ENCODE measurements at places on chromosomes 11 and 22.

DNA sequence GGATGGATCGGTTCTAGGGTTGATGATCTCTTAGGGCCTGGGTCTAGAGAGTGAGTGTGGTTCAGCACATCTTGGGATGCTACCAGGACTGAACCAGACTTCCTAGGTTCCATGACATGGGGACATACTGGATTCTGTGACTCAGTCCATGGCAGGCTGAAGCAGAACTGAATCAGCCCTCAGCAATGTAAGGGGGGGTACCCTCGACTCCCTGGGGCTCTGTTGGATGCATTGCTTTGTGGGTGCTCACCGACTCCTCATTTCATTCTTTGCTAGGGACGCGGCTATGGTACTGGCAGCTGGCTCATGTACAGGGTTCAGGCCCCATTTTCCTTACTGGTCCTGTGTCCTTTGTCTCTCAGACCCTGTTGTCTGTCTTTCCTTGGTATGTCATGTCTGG is 733 bp upstream of the GRAMD1B start:
- no peak for DNase-seq

- DNase-seq, result no peak
Measured at GRCh38 chr11:114738954-114739353, 60.6 kb downstream of the NXPE2 start.

GRCh38 chr11:8167796-8168195 is 1.0 kb downstream of the RIC3 start:
- no peak for DNase-seq

DNA sequence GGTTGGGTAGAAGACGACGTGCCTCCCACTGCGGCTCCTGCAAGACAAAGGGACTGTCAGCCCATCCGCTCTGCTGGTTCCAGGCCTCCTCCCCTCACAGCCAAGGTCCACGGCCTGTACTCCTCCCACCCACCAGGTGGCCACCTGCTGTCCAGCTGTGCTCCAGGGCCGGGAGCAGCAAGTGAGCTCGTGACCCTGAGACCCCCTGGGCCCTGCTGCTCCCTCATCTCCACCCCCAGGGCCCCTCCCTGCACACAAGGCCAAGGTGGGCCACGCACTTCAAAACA is 27.4 kb downstream of the TSPAN4 start:
- DNase-seq, result no peak

- DNase-seq, result no peak
Measured at GRCh38 chr11:9179141-9179540, 86.0 kb downstream of the DENND5A start.

- DNase-seq, result no peak
Measured at GRCh38 chr11:120354068-120354467, 17.9 kb downstream of the ARHGEF12 start.

- no peak for DNase-seq
Measured at GRCh38 chr11:84408946-84409411, 1122.8 kb upstream of the CCDC90B start.

GRCh38 chr22:17537155-17537554 is 26.1 kb upstream of the SLC25A18 start:
- no peak for DNase-seq

- no peak for DNase-seq
Measured at GRCh38 chr22:31346255-31346732, at the start of gene PATZ1. Gene PATZ1, minus strand, starts transcription at chr22:31346346. Its CDS starts 744 bp downstream, at chr22:31345602.

GRCh38 chr11:22670830-22671229 is 4.4 kb downstream of the GAS2 start:
- DNase-seq, result no peak

- DNase-seq, result no peak
Measured at GRCh38 chr22:49007013-49007653, 820.5 kb downstream of the BRD1 start.

- no peak for DNase-seq
Measured at GRCh38 chr11:121544956-121545355, 92.2 kb upstream of the SORL1-AS1 start.

- no peak for DNase-seq
Measured at GRCh38 chr11:128171506-128171905, 415.9 kb downstream of the ETS1 start.

GRCh38 chr11:79062814-79063762 is 377.7 kb downstream of the TENM4 start:
- DNase-seq, result no peak

DNA sequence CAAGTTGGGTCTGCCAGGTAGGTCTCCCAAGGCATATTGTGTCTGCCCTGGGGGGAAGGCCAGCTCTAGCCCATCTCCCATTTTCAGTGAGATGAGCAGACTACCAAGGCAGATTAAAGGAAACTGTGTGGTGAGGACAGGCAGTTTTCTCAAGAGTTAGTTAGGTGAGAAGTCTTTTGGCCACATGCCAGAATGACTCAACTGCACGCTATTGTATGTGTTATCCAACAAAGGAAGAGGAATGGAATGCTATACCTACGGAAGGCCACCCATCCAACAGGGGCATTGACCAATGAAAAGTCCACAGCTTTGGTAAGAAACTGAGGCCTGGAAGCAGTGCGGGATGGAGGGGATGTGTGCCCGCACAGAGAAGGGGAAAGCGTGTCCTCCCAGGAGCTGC is 941.7 kb downstream of the NTM start:
- DNase-seq, result no peak

GRCh38 chr11:27701355-27702105 is 1.3 kb upstream of the BDNF start:
- DNase-seq, result no peak

DNA sequence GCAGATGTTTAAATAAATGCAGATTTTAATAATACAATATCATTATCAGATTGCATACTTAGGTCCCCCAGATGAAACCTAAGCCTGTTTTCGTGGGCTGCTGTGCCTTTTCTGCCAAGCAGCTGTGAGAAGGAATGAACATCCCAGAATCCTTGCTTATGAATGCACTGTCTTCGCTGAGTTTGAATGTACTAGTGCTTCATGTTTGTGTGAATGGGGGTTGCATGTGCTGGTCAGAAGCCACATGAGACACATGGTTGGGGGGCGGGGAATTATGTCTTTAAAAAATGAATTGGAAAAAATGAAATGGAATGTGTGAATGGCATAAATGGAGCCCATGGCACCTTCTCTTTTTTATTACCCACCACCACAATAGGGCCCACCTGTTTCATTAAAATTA is 125.4 kb upstream of the HSD17B12 start:
- DNase-seq, result no peak

- DNase-seq, result no peak
Measured at GRCh38 chr11:43459246-43459645, 100.5 kb downstream of the TTC17 start.

DNA sequence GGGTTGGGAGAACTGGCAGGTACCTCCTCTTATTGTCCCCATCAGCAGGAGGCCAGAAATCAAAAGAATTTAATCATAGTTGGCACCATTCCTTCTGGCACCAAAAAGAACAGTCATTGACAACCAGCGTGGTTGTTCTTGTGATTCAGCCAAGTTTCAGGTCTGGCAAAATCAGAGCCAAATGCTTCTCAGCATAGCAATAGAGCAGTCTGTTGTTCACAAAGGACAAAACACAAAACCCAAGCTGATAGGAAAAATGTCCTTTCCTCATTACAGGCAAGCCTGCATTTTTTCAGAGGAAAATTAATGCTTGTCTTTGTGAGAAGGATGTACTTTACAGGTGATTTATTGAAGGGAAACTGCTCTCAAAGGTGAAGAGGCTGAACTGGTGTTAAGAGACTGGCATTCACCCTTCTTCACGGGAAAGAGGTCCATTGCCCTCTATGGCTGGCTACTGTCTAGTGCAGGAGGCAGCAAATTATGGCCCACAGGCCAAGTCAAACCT is 241.8 kb upstream of the ARHGAP42 start:
- DNase-seq, result no peak

DNA sequence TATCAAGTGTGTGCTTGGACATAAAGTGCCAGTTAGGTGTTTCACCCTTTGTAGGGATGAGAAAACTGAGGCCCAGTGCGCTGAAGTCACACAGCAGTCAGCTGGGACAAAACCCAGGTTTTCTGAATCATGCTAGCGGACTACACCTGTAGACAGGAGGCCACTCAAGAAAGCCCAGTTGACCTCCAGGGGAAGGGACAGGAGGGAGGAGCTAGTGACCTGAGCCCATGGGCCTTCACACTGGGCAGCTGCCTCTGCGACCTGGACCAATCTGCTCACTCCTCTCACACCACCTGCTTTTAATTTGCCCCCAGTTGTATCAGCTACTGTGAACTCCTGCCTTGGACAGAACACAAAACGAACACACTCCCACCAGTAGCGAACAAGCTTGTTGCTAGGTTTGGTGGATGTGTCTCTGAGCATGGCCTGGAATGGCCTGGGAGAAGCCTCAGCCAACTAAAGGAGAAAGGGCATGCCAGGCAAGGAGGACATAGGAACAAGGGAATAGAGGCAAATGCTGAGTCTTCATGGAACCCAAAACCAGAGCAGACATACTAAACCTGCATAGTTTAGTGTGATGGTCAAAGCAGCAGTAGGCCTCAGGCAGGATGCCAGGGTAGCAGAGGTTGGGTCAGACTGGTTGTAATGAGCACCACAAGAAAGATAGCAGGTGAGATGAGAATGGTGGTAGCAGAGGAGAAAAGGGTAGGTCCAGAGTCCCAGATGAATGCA is 7.2 kb downstream of the LMO1 start:
- DNase-seq, result no peak

DNA sequence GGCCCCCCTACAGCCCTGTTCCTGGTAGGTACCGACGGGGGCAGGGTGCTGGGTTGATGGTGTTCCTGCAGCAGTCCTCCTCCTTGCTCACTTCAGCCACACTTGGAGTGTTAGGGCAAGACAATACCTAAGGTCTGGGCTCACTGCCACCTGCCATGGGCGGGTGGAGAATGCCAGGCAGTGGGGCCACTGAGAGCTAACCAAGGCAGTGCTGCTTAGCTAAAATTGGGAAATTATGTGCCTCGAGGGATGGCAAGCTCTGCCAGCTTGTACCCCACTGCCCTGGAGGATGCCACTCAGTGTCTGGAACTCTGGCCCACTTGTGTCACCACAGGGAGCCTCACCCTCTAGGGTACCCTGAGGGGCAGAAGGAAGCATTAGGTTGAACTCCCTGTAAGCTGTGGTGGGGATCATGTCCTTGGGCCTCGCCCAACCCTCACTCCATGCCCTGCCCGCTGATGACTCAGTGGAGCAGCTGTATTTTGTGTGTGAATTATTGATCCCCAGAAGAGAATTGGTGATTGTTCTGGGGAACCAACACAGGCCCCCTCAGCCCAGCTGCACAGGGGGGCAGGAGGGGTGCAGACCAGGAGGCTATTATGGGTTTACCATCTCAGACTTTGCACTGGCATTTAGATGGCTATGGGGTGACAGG is 17.7 kb downstream of the PHLDB1 start:
- DNase-seq, result no peak

DNA sequence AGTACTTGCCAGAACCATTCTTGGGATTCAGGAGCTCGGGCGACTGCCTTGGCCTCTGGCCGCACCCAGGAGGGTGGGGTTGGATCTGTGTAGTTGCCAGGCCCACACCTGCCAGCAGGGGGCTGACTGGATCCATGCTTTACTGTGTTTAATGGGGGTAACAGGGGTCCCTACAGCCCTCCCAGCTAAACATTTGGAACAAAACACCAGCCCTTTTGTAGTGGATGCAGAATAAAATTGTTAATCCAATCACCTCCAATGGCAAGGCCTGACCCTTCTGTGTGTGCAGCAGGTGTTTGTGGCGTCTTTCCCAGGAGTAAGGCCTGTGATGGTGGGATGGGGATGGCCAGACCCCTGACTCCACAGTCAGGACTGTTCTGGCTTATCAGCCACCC is 22.5 kb downstream of the SUN2 start:
- DNase-seq, result no peak

- DNase-seq, result no peak
Measured at GRCh38 chr11:12768726-12769673, 94.8 kb downstream of the TEAD1 start.

DNA sequence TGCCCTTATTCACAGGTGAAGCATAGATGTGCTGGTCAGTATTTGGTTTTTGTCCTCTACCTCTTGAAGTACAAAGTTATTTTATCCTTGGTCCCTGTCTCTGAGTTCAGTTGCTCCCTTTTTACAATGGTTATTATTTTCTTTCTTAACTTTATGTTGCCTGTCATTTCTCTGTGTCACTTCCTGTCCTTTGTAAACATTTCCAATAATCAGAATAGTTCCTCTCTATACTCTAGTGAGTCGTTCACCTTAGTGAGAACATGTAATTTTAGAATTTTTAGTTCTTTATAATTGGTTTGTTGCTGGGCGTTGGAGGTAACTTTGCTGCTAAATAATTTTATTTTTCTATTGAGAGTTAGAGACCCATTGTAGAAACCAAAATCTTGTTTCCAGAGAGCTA is 16.0 kb downstream of the CSTPP1 start:
- no peak for DNase-seq

Data from stimulated activated CD8-positive, alpha-beta memory T cell treated with anti-CD3 and anti-CD28 coated beads, Interleukin-15, amount 100 ng/mL, for 24 hours (primary cell).